ENCODE measurements at places on chromosomes 16 and 17.

DNA sequence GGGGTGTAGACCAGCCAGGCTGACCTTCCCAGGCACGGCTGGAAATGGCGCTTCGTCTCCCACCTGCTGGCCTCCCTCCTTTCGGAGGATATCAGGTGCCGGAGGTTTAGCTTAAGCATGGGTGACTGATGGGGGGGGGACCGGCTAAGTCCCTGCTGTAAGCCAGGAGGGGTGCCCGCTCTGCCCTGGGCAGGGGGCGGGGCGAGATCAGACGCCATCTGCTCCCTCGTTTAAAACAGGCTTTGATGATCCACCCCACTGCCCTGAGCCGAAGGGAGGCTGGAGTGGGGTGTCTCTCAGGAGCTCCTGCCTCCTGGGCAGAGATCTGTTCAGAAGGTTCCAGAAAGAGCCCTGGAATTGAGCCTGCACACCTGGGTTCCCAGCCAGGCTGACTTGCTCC, 26.0 kb downstream of the C16orf74 start:
- DNase-seq = peak; percentile 95

DNA sequence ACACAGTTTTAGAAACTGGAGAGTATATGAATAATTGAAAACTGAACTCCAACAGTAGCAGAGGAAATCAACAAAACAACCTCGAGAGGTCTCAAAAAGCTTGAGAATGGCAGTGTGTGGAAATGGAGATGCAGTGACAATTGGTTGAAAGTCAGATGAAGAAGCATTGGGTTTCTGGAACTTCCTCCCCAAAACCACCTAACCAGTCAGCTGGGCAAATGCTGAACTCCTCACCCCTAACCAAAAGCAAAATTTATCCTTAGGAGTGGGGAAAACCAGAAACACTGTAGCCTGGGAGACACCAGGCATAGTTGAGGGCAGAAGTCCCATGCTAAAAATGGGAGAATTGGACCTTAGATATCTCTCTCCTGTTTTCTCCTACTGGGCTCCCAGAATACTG, 109.9 kb downstream of the TANC2 start:
- no peak for DNase-seq

DNA sequence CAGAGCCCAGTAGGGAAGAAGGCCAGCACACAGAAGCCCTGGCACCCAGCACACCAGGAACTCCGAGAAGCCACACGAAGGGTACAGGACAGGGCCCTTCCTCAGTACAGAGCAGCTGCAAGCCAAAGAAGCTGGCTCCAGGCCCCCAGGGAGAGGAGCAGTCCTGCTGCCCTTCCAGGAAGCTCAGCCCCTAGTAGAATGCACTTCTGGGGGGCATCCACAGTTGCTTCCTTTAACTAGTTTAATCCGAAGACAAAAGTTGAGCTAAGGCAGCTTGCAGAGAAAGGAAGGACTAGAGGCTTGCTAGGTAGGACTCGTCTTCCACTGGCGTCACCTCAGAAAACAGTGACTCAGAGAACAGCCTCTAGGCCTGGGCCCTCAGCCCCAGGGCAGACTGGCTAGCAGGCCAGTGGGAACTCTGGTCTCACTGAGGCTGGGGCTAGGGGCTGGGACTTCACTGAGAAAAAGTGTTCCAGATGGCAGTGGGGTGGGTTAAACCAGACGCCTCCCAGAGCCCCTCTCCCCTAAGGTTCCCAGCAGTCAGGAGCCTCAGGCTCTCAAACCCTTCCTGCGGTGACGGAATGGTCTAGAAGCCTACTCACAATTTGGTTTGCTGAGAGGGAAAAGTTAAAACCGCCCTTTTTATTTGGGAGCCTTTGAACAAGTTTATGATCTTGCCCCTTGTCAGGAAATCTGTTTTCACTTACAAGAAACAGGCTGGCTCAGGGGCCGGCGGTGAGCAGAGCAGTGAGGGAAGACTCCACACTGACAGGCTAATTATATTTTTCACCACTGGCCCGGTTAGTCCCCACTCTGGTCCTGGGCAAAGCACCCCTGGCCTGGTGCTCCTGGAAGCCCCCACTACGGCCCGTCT, 41.4 kb downstream of the ACTG1 start:
- DNase-seq = no peak

GRCh38 chr17:38798614-38799500, 499 bp downstream of the PIP4K2B start:
- DNase-seq = peak; percentile 71

DNA sequence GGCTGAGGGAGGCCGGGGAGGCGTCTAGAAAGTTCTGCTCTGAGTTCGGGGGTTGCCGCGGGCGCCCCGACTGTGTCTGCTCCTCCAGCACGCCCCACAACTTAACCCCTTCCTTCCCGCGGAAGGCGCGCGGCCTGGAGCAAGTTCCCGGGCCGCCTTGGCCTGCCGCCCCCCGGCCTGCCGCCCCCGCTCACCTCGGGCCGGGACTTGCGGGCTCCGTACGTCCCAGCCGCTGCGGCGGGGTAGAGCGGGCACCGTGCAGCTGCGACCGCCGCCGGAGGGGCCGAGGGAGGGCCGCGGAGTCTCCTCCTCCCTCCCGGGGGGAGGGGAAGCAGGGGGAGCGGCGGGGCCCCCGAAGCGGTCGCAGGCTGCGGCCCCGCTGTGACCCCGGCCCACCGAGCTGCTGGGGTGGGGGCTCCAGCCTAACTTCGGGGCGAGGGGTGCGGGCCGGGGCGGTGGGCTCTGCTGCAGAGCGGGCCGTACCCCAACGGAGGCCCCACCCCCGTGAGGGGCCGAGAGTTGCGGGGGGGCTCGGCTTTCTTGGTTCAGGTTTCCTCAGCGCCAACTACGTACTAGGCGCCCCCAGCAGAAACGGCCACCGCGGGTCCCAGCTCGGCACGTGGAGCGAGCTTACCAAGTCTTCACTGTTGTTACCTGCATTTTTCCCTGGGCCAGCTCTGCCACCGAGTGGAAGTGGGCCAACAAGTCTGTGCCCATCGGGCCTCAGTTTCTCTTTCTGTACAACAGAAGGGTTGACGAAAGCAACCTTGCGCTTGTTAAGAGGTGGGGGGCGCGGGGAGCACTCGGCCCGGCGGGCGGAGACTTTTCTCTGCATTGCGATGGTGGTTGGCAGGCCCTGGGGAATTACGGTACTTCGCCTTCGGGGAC, at the start of gene CCDC102A:
TSS of gene CCDC102A (minus strand) at position 266 of the 888 bp plus-strand sequence. CDS start 7,394 bp downstream, outside the sequence.
- peak; percentile 44 for DNase-seq

DNA sequence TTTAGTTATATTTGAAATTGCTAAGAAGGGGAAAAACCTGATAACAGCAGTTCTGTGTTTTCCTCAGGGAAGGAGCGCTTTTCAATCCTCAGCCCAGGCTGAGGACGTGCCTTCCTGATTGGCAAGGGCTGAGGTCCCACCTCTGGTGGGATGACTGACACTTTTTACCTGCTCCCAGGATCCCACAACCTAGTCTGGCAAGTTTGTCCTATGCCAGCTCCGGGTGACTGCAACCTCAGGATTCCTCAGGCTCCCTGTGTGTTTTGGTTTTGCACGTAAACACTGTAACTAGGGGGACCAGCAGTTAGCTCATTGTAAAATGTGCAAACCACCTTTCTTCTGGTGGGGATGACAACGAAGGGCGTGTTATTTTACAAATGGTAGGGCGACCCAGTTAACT, 7.5 kb downstream of the MARCHF10 start:
- no peak for DNase-seq

DNA sequence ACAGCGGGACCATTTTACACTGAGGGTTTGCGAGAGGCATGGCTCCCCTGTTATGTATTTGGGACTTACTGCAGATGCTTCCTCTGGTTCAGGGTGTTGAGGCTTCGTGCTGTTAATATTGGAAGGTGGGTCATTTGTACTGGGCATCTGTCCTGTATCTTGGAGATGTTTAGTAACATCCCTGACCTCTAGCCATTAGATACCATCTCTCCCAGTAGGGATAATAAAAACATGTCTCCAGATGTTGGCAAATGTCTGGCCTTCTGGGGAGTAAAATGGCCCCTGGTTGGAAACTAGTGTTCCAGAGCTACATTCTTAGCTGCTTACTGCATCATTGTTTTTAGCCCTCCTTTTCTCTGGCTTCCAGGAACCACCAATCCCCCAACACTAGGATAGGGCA, 388.0 kb downstream of the WWOX start:
- no peak for DNase-seq

DNA sequence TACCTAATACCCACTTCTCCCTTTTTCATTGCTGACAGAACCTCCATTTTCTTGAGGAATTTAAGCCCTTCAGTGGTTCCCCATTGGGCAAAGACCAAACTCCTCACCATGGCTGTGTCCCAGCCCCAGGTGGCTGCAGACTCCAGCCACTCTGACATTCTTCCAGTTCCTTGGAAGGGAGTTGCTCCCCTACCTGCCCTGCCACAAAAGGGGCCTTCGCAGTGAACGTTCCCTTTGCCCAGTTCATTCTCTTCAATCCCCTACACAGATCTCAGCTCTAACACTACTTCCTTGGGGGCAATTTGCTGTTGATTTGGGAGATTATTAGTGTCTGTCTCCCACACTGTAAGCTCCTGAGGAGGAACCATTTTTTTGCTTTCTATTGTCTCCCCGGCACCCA, 3.2 kb upstream of the AKTIP start:
- no peak for DNase-seq

DNA sequence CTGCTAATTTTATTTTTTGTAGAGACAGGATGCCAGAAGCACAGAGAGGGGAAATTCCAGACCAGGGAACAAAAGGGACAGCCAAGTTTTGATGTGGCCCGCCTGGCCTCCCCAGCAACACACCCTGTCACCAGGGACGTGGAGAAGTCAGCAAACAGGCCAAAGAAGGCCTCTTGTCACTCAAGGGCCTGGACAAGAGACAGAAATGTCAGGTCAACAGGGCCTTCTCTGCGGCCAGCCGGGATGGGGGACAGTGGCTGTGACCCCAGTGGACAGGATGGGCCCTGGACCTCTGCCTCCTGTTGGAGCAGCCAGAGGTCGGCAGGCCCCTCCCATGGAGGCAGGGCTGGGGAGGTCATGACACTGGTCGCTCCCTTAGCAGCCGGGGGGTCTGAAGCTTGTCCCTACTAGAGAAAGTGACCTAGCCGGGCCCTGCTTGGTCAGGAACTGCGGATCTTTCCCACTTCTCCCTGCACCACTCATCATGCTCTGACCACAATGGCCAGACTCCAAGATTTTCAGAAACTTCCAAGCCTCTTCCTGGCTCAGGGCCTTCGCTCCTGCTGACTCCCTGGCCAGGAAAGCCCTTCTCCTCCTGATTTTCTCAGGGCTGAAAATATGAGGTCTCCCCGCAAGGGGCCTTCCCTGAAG, 9.2 kb upstream of the TVP23A start:
- no peak for DNase-seq

DNA sequence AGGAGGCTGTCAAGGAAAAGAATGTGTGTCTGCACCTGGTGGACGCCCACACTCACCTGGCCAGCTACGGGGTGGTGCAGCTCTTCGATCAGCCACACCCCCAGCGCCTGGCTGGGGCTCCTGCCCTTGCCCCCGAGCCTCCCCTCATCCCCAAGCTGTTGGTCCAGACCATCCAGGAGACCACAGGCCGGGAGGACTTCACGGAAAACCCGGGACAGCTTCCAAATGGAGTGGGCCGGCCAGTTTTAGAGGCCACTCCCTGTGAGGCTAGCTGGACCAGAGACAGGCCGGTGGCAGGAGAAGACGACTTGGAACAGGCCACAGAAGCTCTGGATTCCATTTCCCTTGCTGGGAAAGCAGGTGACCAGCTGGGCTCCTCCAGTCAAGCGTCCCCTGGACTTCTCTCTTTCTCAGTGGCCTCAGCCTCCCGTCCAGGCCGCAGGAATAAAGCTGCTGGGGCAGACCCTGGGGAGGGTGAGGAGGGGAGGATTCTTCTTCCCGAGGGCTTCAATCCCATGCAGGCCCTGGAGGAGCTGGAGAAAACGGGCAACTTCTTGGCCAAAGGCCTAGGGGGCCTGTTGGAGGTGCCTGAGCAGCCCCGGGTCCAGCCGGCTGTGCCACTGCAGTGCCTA, 2.2 kb downstream of the WDR81 start:
- no peak for DNase-seq

DNA sequence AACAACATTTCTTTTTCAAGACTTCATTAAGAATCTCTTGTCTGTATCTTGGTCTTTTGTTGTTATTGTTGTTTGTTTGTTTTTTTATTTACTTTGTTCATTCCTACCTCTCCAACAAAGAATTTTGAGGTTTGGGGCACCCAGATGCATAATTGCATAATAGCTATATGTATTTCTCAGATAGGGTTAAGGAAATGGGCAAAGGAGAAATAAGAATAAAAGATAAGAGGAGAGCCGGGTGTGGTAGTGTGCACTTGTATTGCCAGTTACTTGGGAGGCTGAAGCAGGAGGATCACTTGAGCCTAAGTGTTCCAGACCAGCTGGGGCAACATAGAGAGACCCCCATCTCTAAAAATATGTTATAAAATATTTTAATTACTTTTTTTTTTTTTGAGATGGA, 30.5 kb downstream of the CDH1 start:
- DNase-seq = no peak

DNA sequence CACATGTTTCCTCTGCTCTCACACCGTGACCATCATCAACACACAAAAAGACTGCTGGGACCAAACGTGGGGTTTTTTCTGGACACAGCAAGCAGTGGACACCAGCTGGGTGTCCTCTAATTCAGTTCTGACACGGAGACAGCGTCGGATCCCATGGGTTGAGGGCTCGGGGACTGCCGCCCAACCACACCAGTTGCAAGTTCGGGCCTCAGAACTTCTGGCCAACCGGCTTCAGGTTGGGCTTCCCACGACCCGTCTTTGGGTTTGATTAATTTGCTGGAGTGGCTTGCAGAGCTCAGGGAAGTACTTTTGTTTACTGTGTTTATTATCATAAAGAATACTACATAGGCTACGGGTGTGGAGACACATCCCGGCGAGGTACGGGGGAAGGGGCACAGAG, 97.8 kb downstream of the BANP start:
- no peak for DNase-seq

DNA sequence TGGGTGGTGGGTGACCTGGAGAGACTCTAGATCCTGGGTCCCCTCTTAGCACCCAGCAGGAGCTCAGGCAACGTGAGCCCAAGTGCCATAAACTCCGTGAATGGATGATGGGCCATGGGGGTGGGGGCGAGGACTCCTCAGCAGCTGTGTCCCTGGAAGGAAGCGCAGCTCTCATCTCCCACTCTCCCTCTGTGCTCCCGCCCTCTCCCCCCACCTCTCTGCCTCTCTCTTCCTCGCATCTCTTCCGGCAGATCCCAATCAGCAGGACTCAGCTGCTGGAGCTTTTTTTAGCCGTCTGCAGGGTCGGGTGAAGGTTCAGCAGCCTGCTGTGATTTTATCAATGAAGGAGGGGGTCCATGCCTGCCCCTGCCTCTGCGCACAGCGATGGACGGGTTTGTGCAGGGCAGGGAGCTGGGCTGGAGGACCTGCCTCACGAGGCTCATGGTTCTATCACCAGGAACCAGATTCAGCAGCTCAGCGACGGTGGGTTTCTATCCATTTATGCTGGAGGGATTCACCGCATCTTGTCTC, 8.3 kb downstream of the CCR7 start:
- peak; percentile 32 for DNase-seq

DNA sequence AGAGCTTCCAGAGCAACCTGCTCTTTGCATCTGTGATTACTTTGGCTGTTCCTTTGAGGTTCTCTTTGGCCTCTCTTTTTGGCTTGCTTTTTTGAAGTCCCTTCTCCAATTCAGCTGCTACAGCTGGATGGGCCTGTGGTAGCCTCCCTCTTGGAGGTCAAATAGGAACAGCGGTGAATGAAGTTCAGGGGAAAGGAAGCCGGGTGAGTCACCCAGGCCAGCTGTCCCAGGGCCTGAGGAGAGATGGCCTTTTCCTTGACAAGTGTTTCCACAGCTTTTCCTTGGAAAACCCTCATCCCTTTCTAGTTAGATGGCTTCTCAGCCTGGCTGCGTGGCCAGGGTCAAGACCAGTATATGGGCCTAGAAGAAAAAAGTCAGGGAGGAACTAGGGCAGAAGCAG, 103.1 kb downstream of the STX8 start:
- no peak for DNase-seq
